ENCODE measurements at places on chromosomes 11 and 22.
A peak's percentile ranks its signal among the peaks of the same experiment; 100 is the strongest.

DNA sequence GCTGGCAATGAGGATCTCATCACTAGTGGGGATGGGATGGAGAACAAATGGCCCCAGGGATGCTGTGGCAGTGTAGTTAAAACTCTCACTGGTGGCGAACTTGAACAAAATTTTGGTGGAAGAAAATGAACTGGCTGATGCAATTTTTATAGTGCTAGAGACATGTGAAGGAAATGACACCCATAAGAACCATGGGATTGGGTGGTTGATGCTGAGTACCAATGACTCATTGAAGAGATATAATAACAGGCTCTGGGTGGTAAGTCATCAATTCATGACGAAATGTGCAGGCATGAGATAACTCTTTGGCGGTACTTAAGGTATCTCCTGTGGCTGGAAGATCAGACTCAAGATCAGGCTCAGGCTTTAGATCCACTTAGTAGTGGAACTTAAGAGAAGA lies 172.9 kb upstream of the DDI1 start:
- DNase-seq, result no peak

GRCh38 chr22:36452250-36452977 lies 29.0 kb downstream of the TXN2 start:
- DNase-seq, result no peak

- no peak for DNase-seq
Measured at GRCh38 chr11:12778240-12778905, 104.2 kb downstream of the TEAD1 start.

DNA sequence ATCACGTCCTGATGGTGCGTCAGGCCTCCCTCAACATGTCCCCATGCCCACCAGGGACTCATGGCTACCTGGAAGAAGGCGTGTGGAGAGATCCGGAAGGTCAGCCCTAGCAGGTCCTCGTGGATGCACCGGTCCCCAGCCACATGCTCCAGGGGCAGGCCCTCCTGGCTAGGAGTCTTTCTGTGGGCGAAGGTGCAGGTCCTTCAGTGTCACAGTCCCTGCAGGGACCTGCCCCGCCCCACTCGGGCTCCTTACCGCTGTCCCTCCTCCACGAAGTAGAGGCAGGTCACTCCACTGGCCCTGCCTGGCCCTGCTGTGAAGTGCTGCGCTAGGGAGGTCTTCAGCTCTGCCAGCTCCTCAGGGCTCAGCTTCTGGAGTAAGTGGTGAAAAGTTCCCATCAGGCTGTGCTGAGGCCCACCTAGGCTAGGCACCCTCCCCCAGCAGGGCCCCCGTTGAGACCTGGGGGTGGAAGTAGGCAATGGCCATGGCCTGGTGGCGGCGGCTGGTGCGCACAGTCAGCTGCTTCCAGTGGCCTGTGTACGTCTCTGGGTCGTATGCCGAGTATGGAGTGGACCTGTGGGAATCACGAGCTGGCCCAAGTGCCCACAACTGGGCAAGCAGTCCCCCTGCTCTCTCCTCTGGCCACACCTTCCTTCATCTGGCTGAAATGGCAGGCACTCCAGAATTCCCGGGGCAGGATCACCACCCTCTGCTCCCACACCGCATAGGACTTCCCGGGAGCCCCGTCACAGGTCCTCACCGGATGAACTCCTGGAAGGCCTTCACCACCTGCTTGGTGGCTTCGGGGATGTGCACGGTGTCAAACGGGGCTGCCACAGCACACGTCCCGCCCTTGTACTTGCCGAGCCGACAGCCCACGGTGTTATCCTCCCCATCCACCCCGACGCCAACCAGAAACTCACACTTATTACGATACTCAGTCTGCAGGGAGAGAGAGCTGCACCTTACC lies 1.1 kb upstream of the RANBP1 start:
- no peak for DNase-seq

- no peak for DNase-seq
Measured at GRCh38 chr11:1884303-1884700, 7.4 kb downstream of the PRR33 start.

DNA sequence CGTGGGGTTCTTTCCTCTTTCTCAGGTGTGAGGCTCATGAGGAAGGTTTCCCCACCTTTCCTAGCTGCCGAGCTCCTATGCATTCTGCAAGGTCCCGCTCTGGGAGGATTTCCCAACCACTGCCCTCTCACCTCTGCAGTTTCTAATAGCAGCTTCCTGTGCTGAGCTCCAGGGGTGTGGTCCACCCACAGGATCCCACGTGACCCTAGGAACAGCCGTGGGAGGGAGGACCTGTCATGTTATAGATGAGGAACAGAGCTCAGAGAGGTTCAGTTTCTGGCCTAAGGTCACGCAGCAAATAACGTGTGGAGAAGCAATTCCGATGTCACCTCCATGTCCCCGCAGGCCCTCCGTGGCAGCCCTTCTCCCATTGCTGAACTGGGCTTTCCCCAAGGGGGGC lies 38.5 kb downstream of the FLRT1 start:
- no peak for DNase-seq

- DNase-seq, result no peak
Measured at GRCh38 chr22:44754998-44755397, 2.6 kb downstream of the ARHGAP8 start.

DNA sequence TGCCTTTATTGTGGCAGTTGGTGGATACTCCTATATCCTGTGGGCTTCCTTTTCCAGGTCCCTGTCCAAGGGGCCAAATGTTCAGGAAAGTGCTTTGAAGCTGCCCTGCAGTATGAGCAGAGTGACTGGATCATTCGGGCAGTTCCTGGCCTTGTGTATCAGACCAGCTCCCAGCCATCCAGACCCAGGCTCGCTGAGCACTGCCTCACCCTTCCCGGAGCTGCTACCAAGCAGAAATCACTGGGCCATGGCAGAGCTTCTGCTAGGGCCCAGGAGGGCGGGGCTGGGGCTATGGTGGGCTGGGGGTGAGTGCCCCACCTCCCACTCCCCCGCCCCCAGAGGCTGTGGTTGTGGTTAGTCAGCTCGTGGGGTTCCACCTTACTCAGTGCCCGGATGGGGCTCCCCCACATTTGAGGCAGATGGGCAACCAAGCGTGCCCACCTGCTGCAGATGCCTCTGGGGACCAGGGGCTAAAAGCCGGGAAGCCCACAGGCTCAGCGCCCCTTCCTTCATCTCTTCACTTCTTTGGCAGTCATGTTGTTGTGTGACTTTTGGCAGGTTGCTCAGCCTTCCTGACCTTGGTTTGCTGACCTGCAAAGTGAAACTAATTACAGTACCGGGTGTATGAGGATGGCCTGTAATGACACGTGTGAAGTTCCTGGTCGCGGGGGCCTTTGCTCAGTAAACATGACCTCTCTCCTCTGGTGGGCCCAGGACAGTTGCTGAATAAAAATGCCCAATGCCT lies 2.1 kb upstream of the LRRC32 start:
- DNase-seq, result peak; percentile 67

DNA sequence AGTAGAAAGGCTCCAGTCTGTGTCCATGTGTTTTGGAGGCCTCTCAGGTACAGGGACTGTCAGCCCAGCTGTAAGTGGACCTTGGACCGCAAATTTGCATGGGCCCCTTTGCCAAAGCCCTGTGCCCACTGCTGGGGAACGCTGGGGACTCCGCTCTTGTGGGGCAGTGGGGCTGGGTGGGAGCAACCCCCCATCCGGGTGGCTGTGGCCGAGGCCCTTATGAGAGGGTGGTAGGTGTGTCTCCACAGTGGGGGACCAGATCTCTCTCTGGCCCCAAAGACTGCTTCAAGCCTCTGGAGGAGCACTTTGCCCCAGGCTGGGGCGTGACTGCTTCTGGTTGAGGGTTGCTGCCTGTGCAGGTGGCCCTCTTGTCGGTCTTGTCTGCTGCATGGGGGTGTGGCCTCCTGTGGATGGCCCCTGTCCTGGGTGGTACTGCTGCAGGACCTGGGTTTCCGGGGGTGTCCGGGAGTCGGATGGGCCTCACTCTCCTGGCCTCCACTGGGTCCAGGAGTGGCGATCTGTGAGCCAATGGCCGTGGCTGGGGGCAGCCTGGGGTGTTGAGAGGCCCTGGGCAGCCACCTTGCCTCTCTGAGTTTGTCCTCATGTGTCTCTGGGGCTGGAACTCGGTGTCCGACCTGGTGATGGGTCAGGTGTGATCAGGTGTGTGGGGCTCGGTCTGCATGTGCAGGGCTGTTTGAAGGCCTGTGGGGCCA lies 15.9 kb downstream of the KCNQ1 start:
- peak; percentile 20 for DNase-seq

- no peak for DNase-seq
Measured at GRCh38 chr11:46326813-46327416, 20.3 kb upstream of the DGKZ start.

DNA sequence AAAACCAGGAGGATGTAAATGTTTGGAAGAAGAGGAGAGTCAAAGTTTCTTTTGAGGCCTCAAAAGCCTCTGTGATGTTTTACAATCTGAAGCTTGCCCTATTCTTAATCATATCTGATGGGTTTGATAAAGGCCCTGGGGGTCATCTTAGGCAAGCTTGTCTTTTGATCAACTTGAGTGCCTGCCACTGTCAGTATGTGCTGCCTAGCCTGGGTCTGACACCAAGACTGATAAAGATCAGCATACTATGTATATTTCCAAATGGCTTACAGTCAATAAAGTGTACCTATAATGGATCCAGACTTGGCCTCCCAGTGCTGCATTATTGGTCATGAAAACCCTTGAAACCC lies 12.7 kb downstream of the EHF start:
- DNase-seq, result no peak

DNA sequence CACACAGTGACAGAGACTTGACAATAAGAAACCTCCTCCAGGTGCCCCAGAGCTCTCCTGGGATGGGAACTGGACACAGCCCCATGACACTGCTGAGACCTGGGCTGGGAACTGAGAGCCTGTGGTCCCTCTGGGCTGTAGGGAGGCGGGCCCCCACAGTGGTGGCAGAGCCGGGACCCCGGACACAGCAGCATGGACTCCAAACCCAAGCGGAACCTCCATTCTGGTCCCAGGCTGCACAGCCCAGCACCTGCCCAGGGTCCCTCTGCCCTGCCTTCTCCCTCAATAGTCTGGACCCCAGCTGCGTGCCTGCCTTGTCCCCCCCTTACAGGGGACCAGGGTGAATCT lies 8.4 kb upstream of the APOBEC3H start:
- no peak for DNase-seq

DNA sequence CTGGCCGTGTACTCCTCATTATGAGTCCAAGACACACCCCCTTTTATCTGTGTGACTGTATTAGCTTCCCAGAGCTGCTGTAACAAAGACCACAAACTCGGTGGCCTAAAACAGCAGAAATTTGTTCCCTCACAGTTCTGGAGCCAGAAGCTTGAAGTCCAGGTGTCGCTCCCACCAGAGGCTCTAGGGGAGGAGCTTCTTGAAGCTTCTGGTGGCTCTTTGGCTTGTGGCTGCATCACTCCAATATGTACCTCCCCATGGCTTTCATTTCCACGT lies 3.0 kb downstream of the PRR5 start:
- DNase-seq, result no peak

DNA sequence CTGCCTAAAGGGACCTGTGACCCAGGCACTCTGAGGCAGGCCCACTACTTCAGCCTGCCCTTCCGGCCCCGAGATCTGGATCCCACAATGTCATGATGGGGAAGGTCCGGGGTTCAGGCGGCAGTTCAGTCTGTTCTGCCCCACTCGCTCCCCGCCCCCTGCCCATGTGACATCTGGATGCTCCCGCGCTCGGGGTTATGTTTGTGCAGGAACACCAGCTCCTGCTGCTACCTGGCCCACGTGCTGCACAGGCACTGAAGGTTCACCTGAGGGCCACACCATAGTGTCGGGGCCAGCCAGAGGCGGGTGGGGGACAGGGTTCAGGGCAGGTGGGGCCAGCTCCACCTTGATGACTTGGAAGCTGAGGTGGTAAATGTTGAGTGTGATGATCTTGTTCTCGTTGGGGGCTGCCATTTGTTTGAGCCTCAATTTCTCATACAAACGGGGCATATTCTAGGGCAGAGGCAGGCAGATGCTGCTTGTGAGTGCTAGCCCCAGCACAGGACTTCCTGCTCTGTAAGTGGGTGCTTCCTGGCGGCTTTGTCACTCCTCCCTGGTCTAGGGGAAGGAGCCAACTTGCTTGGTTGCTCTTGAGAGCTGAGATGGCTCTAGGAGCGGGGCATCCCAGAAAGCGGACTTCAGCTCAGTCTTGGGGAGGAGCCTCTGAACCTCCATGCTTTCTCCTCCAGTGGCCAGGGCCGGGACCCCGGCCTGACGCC lies 4.4 kb upstream of the SIPA1 start:
- no peak for DNase-seq

- no peak for DNase-seq
Measured at GRCh38 chr22:23529166-23530103, 50.7 kb downstream of the IGLL1 start.

GRCh38 chr11:133386262-133386661 lies 146.0 kb downstream of the OPCML start:
- DNase-seq, result no peak

- no peak for DNase-seq
Measured at GRCh38 chr11:41250408-41250935, 209.0 kb downstream of the LRRC4C start.
